ENCODE measurements at places on chromosomes 2 and 18.

GRCh38 chr2:143946436-143947391 lies 573.2 kb downstream of the ZEB2 start:
- peak; percentile 84 for DNase-seq

- no peak for DNase-seq
These were observed 17.7 kb upstream of the SP3 start for GRCh38 chr2:173982918-173983317.

- no peak for DNase-seq
These were observed 1.9 kb downstream of the MSTN start for GRCh38 chr2:190060626-190061025.

GRCh38 chr2:69082430-69082997 lies 69.5 kb downstream of the ANTXR1 start:
- DNase-seq = no peak

GRCh38 chr2:201806442-201807170 lies at the start of gene CDK15:
CDK15 (plus strand) TSS chr2:201806537; CDS start chr2:201806665, 128 bp downstream.
- DNase-seq = no peak

DNA sequence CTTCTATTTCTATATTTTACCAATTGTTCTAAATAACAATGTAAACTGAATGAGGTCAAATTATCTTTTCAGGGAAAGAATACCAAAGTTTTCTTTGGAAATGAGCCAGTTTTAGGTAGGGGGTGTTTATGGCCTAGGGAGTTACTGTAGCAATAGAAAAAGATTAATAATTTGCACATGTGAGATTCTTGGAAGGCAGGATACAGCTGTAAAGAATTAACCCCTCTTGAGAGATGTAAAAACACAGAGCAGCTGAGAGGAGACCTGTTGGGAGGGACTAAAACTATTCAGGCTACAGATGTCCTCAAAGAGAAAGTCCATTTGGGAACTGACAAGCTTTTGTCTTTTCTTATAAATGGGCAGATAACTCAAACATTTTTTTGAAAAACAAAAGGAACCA lies 182.2 kb downstream of the FIGN start:
- DNase-seq = no peak

All from RKO (cell line).